ENCODE measurements at places on chromosomes 7 and 10.
A peak's percentile ranks its signal among the peaks of the same experiment; 100 is the strongest.

DNA sequence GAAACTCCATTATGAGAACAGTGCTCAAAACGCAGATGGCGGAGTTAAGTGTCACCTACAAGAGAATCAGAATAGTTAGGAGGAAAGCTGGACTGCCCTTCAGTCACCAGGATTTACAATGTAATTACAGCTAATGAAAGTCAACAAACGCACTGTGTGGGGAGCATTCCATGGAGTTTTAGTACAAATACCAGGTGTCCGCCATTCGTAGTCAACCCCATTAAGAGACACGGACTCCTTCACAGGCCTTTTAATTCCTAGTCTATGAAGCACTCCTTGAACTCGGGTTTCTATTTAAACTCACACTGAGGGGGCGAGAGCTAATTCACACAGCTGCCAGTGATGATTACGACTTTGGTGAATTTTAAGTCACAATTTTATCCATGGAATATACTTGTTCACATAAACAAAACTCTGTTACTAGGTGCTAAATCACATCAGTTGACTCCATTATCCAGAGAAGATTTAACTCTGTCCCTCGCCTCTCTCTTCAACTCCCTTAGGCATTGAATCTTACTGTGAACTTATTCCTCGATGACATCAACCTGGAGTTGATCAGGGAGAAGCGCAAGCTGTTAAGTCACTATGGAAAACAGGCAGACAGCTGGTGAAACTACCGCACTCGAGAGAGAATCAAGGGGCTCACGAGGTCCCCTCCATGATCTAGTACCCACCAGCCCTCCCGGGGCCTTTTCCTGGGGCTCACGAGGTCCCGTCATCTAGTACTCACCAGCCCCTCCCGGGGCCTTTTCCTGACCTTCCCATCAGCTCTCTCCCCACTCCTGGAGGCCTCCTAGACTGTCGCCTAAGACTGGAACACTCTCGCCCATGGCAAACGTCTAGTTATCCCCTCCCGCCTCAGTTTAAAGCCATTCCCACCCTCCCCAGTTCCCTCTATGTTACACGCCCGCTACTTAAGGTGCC, 1.5 kb downstream of the ZFAND2A start:
- DNase-seq: no peak

DNA sequence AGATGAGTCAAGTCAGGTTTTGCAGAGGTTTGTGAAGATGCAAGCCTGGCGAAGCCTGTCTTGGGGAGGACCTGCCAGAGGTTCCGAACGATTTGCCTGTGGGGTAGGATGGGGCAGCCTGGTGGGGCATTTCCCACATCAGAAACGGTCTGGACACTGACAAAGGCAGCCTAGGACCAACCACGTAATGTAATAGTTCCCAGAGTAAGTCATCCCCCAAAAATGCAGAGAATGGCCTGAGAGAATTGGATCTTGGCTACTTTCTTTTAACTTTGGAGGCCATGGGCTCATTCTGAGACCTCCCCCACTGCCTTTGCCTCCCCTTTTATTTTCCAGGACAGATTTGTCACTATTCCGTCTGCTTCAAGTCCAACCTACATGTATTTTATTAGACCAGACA, 168.9 kb upstream of the SH2B2 start:
- peak; percentile 87 for DNase-seq

- DNase-seq: no peak
Measured at GRCh38 chr7:69516238-69516820, 81.9 kb upstream of the AUTS2 start.

DNA sequence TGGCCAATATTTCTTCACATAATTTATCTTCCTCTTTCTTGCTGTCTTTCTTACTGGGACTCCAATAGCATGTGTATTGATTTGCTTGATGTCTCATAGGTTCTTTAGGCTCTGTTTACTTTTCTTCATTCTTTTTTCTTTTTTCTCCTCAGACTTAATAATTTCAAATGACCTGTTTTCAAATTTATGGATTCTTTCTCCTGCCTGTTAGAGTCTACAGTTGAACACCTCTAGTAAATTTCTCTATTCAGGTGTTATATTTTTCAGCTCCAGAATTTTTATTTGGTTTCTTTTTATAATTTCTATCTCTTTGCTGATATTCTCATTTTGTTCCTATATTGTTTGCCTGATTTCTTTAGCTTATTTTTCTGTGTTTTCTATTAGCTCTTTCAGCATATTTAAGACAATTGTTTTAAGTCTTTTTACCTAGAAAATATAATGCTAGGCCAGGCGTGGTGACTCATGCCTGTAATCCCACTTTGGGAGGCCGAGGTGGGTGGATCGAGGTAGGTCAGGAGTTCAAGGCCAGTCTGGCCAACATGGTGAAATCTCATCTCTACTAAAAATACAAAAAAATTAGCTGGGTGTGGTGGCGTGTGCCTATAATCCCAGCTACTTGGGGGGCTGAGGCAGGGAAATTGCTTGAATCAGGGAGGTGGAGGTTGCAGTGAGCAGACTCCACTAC, 61.9 kb upstream of the TNS3 start:
- DNase-seq: no peak

- no peak for DNase-seq
Measured at GRCh38 chr10:77430530-77430929, 207.1 kb downstream of the KCNMA1 start.

DNA sequence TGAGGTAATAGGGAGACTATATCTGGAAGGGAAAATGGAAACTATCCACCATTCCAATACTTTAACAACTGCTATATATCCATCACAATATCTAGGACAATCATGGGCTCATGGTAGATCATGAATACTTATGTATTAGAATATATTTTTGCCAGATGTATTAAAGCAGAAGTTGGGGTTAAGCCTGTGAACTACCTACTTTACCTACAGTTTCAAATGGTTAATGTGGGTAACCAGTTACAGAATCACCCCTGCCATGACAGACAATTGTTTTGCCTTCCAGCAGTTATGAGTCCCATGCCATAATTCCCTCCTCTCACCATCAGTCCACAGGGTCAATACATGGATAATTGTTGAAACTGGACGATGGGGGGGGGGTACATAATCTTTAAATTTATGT, 29.9 kb upstream of the RAPGEF5 start:
- DNase-seq: no peak

DNA sequence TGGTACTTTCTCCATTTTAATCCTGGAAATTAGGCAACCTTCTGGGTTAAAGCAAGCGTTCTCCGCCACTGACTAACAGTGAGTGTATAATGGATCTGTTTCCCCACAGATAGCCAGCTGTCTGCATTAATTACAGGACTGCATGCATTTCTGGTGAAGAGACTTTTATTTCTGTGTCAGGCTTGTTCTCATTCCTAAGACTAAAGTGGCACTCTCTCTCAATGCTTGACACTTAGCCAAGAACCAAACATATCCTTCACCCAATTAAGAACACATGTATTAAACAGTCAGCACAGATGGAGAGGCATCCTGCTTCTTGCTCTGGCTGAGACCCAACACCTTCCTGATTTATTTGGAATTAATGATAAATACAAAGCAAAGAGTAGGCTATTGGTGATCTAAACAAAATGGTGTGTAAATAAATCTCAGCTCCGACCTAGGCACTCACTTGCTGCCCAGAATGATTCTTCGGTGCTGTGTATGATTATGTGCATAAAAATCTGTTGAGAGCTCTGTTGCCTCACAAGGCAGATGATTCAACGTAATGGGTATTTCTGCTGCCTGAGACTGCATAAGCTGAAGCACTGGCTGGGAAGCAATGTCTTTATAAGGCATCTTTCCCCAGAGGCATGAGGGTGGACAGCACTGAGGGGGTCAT, 16.8 kb downstream of the CALU start:
- DNase-seq: peak; percentile 87

- DNase-seq: no peak
Measured at GRCh38 chr10:35019041-35020024, 70.8 kb downstream of the CUL2 start.

DNA sequence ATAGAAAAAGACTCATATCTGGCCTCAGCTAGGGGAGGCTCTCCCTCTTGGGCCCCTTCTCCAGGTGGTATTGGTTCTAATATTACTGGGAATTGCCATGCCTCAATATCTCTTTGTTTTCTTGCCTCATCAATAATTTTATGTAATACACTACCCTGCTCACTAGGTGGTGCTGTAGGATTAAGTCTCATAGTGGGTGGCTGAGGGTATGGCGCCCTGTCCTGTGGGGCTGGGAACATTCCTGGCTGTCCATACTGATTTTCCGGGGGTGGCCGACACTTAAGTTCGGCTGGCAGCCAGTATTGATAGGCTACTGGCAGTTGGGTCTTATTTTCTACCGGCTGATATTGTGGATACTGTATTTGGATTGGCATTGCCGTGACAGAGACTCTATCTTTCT, 9.0 kb upstream of the TAS2R3 start:
- no peak for DNase-seq

DNA sequence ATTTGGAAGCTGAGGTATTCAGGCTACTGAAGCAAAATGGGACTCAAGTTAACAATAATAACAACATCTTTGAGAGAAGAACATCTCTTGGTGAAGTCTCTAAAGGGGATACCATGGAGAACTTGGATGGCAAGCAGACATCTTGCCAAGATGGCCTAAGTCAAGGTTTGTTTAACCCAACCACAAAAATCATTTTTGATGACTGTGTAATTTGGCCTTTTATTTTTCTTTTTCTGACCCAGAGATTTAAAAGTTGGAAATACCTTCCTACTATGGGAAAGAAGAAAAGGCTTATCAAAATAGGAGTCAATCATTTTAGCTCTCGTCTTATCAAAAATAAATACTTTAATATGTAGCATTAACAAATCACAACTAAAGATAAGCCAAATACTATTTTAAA, 72.4 kb downstream of the PON1 start:
- DNase-seq: no peak

- DNase-seq: peak; percentile 2
Measured at GRCh38 chr10:13485623-13486022, 43.2 kb downstream of the BEND7 start.

DNA sequence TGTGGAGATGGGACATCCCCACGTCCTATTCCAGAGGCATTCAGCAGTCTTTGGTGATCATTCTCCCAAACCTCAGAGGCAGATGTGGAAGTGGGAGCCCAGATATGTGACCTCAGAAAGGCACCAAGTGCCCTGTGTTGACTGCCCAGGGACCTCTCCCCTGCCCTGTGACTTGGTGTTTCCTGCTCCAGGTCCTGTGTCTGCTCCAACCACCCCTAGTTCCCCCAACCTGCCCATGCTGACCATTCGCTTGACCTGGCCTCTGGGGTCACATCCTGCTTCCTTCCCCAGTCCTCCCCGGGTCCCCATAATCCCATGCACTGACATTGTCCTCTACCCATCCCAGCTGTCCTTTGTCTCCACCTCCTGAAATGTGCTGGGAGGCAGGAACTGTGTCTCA, 7.6 kb downstream of the CYP26A1 start:
- no peak for DNase-seq

DNA sequence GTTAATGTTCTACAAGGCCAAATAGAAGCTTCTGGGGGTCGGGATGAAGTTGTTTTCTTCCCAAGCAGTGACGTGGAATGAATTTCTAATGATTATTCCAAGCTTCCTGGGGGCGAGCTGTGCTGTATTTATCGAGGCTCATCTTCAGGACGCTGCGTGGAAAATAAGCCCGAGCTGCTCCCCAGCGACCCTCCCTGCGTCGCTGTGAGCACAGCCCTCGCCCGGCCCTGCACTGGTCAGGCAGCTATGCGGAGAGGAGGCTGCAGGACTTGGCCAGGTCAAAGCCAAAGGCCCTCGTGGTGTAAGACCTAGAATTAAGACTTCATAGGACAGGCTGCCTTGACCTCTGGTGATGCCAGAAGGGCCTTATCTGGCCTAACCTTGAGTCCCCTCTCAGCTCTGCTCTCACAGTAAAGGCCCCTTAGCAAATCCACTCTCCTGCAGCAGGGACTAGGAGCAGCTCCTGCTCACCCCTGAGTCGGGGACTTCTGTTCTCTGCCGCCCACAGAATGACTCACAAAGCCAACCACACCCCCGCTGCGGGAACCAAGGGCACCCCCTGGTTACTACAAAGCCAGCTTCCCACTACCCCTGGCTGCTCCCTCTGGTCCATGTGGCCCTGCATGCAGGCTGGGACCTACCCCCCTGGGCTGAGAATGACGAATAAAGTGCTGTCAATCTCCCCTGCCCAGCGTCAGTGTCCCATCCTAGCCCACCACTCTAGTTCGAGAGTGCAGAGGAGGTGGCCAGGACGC, 501.6 kb downstream of the TCERG1L start:
- no peak for DNase-seq

- DNase-seq: peak; percentile 79
Measured at GRCh38 chr10:68406815-68407548, at the start of gene RUFY2. Gene RUFY2, minus strand, starts transcription at chr10:68407277. Its CDS starts 88 bp downstream, at chr10:68407189.

DNA sequence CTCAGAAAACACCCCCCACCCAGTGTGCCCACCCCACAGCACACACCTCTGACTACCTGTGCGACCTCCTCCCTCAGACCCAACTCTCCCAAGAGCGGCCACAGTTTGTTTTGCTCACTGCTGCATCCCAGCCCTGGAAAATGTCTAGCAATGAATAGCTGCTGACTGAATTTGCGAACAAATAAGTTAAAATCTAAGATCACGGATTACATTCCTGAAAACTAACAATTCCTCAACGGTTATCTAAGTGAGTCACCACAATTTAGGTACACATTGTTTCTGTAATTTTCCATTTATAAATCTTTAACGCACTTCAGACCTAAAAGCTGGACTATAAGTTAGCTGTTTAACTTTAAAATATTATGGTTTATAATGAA, 235.2 kb downstream of the ZMYND11 start:
- peak; percentile 50 for DNase-seq

DNA sequence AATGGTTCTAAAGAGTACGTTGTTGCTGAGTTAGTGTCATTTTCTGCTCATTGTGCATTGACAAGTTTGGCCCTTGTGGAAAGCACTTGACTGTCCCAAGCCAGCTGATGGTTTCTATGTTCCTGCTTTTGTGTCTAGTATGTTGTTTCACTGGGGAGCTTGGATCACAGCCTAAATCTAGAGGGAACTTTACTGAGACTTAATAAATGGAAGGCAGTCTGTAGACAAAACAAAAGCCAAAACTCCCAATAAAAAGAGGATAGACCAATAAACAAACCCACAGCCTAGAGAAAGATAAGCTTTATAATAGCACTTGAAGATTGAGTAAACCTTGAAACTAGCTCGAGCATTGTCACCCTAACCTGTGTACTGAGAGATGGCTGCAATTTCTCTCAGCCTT, 196.8 kb downstream of the ADRA2A start:
- DNase-seq: no peak

DNA sequence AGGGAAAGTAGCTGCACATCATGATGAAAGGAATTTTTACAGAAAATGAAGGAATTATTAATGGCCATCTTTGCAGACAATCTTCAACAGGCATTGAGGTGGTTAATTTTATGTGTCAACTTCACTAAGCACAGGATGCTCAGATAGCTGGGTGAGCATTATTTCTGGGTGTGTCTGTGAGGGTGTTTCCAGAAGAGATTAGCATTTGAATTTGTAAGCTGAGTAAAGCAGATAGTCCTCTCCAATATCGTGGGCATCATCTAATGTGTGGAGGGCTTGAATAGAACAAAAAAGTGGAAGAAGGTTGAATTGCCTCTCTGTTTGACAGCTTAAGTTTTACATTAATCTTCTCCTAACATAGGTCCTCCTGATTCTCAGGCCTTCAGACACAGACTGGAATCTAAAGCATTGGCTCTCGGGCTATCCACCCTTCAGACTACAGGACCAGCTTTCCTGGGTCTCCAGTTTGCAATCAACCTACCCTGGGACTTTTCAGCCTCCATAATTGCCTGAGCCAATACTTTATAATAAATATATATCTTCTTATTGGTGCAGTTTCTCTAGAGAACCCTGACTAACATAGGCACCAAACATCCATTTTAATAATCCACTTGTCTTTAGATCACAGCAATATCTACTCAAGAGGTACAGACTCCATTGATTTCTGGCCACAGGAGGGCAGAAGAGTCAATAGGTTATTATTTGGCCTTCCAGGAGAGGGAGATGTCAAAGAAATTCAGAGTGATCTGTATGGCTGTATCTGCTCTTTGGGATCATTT, 10.5 kb upstream of the CRPPA start:
- DNase-seq: peak; percentile 14
